ENCODE measurements at places on chromosomes 1 and 21. TPM values are rescaled to one million over a fixed set of nuclear protein-coding genes. Genes with fewer than 3 reads are reported as not detected.

The HSD3B1 gene
- not detected for total RNA-seq

DNA sequence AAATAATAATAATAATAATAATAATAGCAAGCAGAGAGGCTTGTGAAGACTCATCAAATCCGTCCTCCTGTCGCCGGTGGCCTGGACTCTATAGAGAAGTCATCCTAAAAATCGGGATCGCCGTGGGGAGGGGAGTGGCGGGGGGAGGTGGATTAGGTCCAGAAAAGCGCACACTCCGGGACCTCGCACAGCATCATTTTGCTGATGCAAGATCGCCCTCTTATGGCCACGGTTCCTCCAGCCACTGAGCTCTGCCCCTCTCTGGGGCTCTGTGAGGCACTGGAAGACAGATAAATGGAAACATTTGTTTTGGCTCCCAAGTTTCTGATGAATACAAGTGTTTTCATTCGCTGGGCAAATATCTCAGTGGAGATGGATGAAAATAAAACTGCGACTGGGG is 612.0 kb downstream of the MATN1 start:
- DNase-seq = peak; percentile 49

The ZNF697 gene
- total RNA-seq = 4.4 TPM

DNA sequence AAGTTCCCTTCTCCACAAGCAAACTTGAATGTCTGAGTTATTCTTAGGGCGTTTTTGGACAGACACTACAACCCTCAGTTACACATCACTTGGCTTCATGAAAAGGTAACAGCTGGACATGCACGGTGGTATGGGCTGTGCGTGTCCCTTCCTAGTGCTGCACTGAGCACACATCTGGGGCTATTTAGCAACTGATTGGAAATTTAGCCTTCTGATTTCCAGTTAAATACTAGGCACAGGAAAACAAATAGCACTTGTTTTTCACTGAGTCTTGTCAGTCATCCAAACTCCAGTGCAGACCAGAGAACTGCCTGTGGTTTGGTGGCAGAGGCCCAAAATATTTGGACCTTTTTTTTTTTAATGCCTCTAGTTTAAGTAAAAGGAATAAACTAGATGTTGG is 134.7 kb downstream of the TGFBR3 start:
- DNase-seq = peak; percentile 91

The CRYBG2 gene
- not detected for total RNA-seq
